ENCODE measurements at places on chromosomes 4 and X.

DNA sequence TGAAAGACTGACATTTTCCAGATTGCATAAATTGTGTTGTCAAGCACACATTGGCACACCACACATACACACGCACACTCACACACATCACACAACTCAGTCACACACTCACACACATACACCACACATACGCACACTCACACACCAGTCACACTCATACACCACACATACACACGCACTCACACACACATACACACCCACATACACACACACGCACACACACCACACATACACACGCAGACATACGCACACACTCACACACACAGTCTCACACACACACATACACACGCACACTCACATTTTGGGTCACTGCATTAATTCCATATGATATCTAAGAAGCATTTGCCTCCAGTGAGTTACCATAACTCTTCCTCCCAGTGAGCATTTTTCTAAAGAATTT, 578.3 kb upstream of the FRG1 start:
- DNase-seq = no peak

DNA sequence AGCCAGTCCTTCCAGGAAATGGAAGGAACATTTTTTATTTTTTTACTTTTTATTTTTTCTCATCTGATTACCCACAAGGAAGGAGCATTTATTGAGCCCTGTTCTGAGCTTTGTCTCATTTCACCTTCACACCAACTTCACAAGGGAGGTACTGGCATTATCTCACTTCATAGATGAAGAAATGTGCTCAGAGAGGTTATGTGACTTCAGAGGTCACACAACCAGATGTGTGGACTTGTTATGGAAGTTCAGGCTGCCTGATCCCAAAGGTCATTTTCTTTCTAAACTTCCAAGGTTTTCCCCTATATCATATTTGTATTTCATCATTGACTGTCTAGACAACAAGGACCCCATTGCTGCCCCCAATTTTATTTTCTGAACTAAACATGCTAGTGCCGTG, 160.3 kb downstream of the DCLK2 start:
- DNase-seq = no peak

GRCh38 chr4:1725521-1725920, 4.2 kb downstream of the TACC3 start:
- no peak for DNase-seq

GRCh38 chrX:1686642-1687041, 71.8 kb downstream of the ASMT start:
- no peak for DNase-seq

DNA sequence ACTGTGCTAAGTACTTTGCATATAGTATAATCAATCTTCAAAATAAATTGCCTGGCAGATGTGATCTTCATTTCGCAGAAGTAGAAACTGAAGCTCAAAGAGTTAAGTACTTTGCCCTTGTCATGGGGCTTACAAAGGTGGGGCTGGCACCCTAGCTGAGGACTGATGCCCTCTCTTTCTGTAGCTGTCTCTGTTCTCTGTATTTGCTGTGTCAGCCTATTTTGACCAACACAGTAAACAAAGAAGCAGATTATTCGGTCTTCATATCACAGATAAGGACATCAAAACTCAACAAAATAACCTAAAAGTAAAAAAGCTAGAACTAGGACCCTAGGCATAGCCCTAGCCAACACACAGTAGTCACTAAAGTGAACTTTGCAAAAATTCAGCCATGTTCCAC, 570.5 kb upstream of the TENM3 start:
- DNase-seq = no peak

DNA sequence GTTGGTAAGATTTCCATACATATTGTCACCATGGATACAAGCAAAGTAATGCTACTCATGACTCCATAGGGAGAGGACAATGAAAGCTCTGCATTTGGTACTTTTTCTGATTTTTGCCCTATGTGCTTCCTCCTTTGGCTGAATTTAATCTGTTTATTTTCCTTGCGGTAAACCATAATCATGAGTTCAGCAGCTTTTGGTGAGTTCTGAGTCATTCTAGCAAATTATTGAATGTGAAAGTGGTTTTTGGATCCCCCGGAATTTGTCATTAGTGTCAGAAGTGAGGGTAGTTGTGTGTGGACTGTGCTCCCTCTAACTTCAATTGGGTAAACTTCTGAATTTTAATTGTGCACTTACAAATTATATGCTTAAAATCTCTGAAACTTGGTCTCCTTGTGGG, 170.3 kb downstream of the MOSPD2 start:
- DNase-seq = no peak

GRCh38 chr4:186227744-186228513, 622 bp downstream of the KLKB1 start:
- no peak for DNase-seq

GRCh38 chrX:150688911-150689451, 4.2 kb upstream of the MTMR1 start:
- no peak for DNase-seq

DNA sequence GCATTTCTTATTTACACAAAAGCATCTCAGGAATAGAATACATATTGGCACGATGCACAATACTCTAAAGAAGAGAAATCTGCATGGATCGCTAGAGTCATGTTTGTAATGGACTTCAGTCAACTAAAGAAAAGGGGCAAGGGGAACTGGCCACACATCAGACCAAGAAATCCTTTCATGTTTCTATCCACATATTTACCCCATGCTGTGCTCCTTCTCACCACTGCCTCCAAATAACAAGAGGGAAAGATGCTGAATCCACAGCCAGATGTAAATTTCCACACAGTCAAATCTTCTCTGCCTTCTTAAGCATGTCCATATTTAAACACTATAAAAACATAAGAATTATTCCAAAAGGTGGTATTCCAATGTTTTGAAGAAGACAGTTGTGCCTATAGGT, 67.6 kb downstream of the COX18 start:
- DNase-seq = no peak

Data from prostate gland (tissue), 2 donors.